ENCODE measurements at places on chromosomes 7 and 10.
A peak's percentile ranks its signal among the peaks of the same experiment; 100 is the strongest.

GRCh38 chr10:34911661-34912205 lies 96.6 kb upstream of the PARD3 start:
- DNase-seq = no peak

GRCh38 chr7:10972174-10972573 lies 1.5 kb upstream of the PHF14 start:
- no peak for DNase-seq

DNA sequence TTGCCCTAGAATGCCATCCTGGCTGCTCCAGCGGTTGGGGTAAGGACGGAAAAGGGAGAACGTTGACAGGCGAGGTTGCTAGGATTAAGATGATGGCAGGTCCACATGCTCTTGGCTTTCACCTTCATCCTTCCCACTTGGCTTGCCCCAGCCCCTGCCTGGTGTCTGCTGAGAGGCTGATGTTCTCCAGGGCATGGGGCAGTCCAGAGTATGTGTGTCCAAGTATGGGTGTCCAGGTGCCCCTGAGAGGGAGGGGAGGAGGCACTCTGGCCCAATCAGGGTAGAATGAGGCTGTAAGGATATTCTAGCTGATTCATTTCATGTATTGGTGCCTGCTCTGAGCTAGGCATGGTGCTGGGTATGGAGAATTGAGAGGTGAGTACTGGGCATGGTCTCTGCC lies 12.6 kb downstream of the NEURL1 start:
- no peak for DNase-seq

GRCh38 chr7:134546955-134547354 lies 2.0 kb upstream of the AKR1B15 start:
- no peak for DNase-seq

GRCh38 chr10:86755740-86756510 lies 494 bp upstream of the BMPR1A start:
- DNase-seq = peak; percentile 93

DNA sequence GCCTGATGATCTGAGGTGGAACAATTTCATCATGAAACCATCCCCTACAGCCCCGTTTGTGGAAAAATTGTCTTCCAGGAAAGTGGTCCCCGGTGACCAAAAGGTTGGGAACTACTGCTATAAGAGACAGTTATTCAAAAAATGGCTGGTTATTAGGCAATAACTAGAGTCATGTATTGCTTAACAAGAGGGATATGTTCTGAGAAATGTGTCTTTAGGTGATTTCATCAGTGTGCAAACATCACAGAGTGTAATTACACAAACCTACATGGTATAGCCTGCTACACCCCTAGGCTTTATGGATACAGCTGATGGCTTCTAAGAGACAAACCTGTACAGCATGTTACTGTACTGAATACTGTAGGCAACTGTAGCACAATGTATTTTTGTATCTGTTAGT lies 71.3 kb upstream of the CSTF2T start:
- DNase-seq = no peak

DNA sequence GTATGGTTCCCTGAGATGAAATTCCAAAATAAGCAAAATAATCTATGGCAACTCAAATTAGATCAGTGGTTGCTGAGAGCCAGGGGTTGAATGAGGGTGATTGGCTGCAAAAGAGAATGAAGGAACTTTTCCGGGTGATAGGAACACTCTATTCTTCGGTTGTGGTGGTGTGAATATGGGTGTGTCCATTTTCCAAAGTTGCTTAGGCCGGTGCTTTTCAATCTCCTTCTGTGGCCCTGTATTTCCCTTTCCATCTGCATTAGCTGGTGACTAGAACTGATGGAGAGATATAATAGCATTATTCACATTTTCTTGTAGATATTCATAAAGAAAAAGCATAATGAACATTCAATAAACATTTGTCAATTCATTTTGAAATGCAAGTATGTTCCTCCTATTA lies 382.9 kb downstream of the TFEC start:
- DNase-seq = no peak

- no peak for DNase-seq
Measured at GRCh38 chr7:87364246-87364645, 18.8 kb downstream of the CROT start.

DNA sequence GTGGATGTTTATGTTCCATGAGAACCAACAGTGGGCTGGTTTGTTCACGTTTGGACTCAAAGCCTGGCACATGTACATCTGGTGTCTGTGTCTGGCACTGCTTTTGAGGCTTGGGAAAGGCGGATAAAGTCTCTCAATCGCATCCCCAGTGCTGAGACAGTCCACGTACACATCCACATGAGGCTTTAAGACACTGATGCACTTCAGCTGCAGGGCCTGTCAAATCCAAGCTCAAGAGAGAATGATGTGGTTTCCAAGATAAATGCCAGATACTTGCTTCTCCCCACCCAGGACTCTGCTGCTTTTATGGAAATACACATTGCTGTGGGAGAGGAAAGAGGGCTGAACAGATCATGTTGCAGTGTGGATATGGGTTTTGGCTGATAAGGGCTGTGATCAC lies 178.4 kb downstream of the ADARB2 start:
- DNase-seq = no peak

DNA sequence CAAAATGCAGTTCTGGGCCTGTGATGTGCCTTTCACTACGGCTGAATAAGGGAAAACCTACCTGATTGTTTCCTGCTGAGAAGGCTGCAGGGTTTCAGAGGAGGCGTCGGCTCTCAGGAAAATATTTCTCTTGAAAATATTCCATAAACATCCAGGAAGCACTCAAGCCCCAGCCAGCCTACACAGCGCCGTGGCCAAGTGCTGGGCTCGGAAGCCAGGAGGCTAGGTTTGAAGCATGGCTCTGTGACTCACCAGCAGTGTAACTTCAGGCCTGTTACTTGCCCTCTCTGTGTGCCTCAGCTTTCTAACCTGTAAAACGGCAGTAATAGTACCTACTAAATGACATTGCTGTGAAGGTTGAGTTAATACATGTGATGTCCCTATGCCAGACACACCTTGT lies 399.1 kb downstream of the GATA3 start:
- no peak for DNase-seq

DNA sequence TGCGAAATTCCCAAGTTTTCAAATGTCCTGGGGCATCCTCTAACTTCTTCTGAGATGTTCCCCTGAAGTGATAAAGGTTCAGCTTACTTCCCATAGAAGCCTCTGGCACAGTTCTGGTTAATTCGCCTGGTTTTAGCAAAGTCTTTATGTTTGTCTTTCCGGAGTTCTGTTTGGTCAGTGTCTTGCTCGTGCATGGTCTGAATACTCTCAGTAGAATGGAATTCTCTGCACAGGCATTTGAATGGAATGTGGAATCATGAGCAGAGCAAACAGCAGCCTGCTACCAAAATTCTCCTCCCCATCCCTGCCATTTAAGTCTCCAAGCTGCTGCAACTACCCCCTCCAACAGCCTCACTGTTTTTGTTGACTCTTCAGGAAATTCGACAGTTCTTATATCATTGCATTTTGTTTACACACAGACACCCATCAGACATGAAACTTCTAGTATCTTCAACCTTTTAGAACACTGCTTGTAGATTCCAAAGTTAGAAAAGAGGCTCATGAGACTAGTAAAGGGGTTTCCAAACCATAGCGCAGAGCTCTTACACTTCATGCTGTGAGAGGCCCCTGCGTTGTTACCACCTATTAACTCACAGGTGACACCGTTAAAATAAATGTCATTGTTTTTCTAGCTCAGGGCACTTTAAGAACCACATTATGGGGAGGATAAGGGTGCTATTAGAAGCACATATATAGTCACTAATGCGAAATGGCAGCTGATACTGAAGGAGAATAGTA lies 129.7 kb downstream of the PLCE1 start:
- DNase-seq = no peak

DNA sequence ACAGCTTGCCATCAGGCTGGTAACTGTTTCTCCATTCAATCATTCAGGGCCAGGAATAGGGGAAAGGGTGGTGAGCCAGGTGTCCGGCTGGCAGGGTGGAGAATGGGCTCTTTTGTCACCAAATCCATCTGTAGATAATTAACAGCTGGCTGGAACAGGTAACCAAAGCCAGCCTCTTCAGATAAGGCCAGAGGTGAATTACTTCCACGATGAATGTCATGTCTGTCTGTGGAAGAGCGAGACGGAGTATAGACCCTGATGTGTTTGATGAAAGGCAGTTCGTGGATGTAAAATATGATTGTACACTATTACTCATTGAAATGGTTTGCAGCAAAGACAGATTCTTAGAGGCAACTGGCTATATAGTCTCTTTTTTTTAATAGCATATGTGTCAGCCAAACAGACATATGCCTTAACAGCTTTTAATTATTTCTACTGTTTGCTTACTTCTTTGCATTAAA lies 149.8 kb downstream of the KLF6 start:
- no peak for DNase-seq

DNA sequence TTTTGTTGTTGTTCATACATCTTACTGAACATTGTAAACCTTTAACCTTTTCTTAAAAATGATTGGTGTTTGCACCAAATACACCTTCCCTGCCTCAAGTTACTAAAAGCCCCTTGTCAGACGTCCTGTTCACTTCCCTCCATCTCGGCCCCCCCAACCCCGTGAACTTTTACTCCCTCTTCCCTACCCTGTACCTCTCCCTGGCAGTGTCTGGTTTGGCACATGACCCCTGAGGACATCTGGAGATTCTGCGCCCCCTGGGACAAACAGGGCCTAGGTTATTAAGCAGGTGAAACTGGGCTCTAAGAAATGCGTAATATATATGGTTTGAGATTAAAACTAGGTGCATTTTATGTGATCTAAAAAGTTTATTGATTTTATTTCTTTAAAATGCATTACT lies 1.4 kb downstream of the PPP2R2D start:
- DNase-seq = no peak

GRCh38 chr7:5238500-5238899 lies 44.2 kb upstream of the SLC29A4 start:
- no peak for DNase-seq

DNA sequence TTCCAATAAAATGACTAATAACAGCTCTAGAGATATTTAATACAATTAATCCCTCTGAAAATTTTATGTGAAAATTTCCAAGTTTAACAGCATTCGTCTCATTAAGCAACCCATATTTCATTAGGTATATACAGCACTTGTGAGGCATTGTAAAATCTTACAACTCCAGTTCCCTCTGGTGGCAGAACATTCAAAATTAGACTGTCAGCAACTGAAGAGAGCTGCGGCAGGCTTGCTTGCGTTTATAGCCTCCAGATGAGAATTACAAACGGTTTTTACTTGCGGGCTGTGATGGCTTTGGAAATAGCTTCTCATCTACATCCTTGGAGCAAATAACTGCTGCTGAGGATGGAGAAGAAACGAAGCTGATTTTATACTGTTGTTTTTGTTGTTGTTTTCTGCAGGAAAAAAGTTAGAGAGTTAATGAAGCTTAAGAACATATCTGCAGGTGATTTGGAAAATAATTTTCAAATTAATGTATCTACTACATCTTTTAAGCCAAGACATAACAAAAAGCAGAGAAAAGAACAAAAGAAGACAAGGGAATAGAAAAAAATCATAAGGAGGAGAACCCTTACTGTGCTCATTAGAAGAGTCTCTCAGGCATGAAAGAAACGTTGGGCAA lies 171.3 kb downstream of the MAGI2 start:
- no peak for DNase-seq

DNA sequence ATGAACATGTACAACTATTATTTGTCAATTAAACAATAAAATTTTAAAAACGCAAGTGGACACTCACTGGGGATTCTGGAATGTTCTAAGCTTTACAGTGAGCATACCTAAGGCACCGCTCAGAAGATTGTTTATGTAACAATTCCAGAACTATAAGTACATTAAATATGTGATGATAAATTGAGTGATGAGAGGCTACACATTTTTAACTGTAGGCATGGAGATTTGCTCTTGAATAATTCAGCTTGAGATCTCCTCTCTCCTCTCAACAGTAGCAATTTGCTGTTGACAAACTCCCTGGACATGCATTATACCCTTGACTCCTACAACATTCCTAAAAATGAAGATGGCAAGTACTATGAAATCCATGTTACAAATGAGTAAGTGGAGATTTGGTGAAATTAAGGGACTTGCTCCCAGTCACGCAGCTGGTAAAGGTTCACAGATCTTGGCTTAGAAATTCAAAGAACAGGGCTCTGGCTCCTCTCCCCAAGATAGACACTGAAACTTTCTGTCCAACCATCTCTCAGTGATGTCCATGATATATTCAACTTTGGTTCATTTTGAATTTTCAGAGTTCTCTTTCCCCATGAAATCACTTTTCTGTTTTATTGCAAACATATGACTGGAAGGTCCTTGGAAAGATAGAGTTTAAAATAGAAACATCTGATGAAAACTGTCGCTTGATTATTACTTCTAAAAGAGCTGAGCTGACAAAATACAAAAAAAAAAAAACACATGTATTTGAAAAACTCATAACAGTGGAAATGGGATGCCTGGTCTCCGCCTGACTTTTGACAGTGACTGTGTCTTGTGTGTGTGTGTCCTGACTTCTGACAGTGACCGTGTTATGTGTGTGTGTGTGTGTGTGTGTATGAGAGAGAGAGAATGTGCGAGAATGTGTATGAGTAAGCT lies 488.3 kb downstream of the TNS3 start:
- DNase-seq = no peak

DNA sequence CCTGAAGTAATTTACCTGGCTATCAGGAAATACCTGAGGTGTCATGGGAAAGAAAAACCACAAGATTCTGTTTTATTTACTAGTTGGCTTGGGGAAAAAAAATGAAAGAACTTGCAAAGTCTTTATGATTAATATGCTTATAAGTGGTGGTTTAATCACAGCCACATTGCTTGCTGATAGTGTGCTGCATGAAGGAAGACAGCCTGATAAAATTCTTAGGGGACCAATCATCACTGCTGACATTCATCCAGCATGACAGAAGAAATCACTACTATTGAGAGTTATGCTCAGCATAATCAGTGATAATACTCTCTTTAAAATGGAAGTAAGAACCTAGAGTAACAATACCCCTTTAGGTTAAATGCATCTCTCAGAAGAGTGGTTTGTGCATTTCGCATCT lies 150.2 kb upstream of the LRRN3 start:
- DNase-seq = no peak

GRCh38 chr7:33517191-33517590 lies 387.8 kb downstream of the BBS9 start:
- DNase-seq = no peak

DNA sequence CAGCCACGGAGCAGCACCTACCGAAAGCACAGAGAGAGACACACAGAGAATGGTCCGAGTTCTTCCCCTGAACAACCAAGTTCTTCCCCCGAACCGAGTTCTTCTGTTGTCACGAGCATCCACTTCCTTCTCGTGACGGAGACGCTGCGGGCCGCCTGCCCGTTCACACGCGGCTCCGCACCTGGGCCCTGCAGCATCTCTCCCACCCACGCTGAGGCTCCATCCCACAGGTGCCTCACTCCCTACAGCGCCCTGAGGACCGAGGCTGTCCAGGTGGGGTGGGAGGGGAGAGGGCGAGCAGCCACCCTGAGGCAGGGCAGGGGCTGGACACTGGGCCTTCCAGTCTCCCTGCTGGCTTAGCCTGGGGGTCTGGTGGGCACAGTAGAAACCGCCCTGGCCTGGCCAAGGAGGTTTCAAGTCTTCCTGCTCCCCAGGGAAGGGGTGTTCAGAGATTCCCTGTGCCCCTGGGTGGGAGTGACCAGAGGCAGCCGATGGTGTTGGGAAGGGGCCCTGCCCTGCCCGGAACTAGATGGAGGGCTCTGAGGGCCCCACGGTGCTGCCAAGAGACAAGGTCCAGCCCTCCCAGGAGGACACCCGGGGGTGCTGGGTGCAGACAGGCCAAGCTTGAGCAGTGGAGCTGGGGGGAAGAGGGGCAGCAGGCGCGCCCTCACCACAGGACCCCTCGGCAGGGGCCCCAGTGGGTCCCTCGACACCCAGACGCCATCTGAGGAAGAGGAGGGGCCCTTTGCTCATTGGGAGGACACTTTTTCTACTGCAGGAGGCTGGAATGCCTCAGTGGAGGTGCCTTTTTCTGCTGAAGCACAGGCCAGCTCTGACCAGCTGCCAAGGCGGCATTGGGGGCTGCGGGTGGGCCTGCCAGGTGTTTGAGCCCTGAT lies 5.2 kb upstream of the NKX6-2 start:
- DNase-seq = no peak
